ENCODE measurements at places on chromosomes 7 and 10.
A peak's percentile ranks its signal among the peaks of the same experiment; 100 is the strongest.

DNA sequence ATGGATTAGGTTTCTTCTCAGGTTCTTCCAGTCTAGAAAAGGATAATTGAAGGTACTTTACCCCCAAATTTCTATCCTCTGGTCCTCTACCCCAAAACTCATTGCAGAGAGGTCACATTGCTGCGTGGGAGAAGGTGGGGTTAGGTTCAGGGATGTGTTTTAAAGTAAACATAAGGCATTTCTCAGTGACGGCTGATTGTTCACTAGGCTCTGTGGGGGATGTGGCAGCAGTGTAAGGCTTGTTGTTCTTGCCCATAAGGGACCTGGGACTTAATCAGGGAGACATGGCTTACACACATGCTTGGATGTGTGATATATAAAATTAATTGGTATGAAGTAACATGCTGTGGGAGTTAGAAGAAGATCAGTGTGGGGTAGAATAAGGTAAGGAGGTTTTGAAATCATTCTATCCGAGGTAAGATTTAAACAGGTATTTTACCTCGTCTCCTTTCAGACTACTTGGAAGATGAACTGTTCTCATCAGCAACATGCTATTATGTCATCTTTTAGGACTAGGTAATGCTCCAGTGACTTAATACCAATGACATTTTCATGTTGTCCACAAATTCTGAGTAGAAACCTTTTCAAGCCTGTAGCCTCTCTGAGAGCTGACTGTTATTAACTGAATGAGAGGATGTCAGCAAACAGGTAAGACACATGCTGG is 6.6 kb downstream of the CCDC126 start:
- no peak for DNase-seq

DNA sequence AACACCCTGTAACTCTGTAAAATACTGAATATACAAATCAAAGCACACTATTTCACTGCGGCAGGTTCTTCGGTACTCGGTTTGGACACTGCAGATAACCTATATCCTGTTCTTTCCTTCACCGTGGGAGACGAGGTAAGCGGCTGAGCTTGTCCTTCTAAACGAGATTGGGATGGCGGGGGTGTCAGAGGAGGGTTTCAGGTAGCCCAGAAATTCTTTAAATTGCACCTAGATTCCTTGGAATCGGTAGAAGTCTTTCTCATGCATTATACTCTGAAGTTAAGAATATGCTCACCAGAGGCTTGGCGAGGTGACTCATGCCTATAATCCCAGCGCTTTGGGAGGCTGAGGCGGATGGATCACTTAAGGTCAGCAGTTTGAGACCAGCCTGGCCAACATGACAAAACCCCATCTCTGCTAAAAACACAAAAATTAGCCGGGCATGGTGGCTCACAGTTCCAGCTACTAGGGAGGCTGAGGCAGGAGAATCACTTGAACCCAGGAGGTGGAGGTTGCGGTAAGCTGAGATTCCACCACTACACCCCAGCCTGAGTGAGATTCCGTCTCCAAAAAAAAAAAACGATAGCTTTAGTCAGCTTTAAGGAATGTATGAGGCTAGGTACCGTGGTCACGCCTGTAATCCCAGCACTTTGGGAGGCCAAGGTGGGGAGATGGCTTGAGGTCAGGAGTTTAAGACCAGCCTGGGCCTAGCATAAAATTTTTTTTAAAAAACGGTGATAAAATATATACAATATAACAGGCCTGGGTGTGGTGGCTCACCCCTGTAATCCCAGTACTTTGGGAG is 10.1 kb upstream of the LAT2 start:
- no peak for DNase-seq

GRCh38 chr10:21144047-21144446 is 246.9 kb upstream of the NEBL start:
- DNase-seq: no peak

GRCh38 chr7:138008019-138008587 is 6.2 kb upstream of the CREB3L2 start:
- DNase-seq: no peak

GRCh38 chr10:97318772-97319651 is at the start of gene FRAT1:
TSS of gene FRAT1 (plus strand) at chr10:97319271. CDS start at chr10:97319454, 183 bp downstream.
- peak; percentile 46 for DNase-seq

- DNase-seq: no peak
Observed at GRCh38 chr10:67327626-67328535, 368.1 kb downstream of the CTNNA3 start.

- peak; percentile 51 for DNase-seq
Observed at GRCh38 chr7:105934572-105935185, 28.4 kb upstream of the CDHR3 start.

GRCh38 chr10:73060173-73060572 is 36.5 kb downstream of the P4HA1 start:
- no peak for DNase-seq

DNA sequence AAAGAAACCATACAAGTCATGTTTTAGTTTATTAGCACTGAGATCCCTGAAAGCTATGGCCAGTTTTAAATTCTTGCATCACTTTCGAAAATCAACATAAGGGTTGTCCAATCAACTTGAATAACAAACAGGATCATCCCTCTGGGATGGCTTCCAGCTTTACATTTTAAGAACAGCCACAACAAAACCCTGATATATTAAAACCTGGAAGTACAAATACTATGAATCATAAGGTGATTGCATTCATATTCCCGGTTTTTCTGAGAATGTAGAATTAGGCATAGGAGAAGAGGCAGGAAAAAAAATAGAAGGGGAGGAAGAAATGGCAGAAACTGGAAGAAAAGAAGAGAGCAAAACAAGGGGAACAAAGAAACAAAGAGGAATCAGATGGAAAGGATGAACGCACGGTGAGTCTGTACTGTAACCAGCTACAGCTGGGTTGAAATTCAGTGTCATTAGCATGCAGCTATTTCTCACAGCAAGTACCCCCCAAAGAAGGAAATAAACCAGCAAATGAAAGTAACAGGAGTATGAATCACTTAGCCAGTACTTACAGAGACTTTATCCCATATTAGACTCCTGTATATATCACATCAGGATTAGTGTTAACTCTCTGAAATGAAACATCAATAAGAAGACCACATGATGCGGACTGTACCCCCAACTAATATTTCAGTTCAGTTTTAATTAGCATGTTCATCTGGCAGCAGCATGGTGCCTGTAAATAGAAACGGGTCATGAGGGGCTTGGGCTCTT is 301.3 kb downstream of the RNLS start:
- DNase-seq: no peak

DNA sequence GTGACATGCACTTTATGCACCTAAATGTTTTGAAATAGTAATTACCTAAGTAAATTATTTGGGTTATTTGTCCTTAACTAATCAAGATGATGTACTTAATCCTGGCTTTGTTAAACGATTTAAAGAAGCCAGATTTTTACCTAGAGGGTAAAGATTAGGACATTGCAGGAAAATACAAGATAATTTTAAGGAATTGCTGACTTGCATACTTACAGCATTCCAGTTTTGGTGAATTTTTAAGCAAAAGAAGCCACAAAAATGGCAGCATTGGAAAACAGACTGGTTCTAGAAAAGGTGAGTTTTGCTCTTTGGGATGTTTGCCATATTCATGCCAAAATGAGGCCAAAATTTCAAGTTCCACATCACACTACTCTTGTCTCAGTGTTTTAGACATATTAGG is 33.4 kb downstream of the BCAP29 start:
- DNase-seq: no peak

- no peak for DNase-seq
Observed at GRCh38 chr10:48305905-48306264, 592 bp upstream of the MAPK8 start.

- no peak for DNase-seq
Observed at GRCh38 chr7:36186359-36187121, 33.5 kb downstream of the EEPD1 start.

DNA sequence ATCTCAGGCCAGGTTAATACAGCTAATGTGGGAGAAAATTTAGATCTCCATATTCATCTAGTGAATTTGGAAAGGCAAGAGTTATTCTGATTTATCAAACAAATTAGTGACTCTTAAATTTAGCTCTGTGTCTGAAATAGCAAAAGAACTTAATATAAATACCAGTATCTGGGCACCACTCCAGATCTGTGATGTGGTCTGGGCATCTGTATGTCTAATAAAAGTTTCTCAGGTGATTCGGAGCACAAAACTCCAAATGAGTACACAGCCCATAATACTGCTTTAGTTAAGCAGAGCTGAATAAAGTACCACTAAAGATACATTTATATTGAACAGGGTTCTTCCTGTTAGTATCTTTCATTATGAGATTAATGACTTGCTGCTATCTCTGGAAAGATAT is 261.4 kb downstream of the BAMBI start:
- no peak for DNase-seq

GRCh38 chr7:54882694-54883093 is 123.7 kb upstream of the SEC61G start:
- DNase-seq: no peak
